ENCODE measurements at places on chromosomes 1 and 21. TPM values are rescaled to one million over a fixed set of nuclear protein-coding genes. Genes with fewer than 3 reads are reported as not detected.

DNA sequence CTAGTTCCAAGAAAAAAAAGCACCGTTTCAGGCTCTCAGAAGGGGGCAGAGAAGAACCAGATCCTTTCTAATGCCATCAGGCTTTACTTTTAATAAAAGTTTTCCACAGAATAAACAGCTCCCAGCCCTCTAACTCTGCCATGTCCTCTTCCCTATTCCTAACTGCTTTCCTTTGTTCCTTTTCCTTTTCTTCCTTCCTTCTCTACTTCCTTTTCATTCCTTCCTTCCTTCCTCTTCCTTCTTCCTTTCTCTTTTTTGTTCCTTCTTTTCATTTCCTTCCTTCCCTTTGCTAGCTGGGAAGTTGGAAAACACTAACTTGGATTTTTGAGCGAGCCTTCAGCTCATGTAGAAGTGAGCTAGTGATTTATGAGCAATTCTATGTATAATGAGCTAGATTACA lies 46.2 kb downstream of the KDM5B start:
- H3K4me1 ChIP-seq: no peaks in the 10 kb centered on the region
- H3K27ac ChIP-seq: no peak overlapping the region
- no peaks in the 10 kb centered on the region for H3K27me3 ChIP-seq
- H3K4me3 ChIP-seq: no peak overlapping the region

DNA sequence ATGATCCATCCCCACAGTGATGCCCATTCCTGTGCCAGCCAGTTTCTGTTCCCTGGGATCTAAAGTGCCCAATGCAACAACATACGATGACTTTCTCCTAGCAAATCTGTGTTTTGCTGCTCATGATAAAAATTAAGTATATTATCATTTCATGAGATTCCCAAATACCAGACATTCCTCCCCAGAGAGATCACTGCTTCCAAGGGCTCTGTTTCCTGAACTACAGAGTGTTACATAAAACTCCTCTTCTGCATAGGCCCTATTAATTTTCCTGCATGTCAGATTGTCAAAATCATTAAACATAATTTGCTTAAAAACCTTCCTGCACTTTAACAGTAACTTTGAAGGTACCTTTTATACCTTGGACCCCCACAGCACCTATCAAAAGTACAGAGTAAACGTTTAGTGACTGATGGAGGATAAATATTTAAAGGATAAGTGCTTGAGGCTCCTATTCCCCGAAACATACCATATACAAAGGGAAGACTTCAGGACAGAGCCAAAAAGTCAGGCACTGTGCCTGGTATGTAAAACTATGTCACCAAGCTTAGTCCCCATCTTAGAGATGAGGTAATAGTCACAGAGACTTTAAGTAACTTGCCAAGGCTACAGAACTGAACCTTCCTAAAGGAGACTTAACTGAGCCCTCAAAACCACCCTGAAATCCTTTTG lies 50.2 kb downstream of the SLC25A24 start:
- H3K4me1 ChIP-seq: no peaks in the 10 kb centered on the region
- no peak overlapping the region for H3K4me3 ChIP-seq
- no peak overlapping the region for H3K27ac ChIP-seq
- H3K36me3 ChIP-seq: no peaks in the 10 kb centered on the region

- H3K27ac ChIP-seq: no peak overlapping the region
- no peak for DNase-seq
- no peaks in the 10 kb centered on the region for H3K4me1 ChIP-seq
- no peak overlapping the region for H3K4me3 ChIP-seq
- H3K36me3 ChIP-seq: no peaks in the 10 kb centered on the region
Measured at GRCh38 chr1:84800090-84801073, 92.6 kb downstream of the LPAR3 start.

DNA sequence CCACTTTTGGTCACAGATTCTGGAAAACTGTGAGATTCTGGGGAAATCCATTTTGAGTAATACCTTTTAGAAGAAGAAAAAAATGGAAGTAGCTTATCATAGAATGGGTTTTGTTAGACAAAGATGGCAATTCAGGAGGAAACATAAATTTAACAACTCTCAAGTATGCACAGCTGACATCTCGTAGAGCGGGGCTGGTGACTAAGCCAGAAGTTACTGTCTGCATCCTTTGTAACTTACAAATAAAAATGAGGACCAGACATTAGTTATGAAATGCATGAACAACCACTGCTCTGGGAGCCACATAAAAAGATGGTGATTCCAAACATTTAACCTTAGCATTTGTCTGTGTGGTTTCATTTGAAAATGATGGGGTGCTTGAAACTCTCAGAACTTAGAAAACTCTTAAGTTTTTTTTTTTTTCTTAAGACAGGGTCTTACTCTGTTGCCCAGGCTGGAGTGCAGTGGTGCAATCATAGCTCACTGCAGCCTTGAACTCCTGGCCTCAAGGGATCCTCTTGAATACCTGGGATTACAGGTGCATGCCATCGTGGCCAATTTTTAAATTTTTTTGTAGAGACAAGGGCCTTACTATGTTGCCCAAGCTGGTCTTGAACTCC lies 49.2 kb upstream of the ATP5PO start:
- no peaks in the 10 kb centered on the region for H3K36me3 ChIP-seq
- no peak overlapping the region for H3K27ac ChIP-seq
- H3K4me3 ChIP-seq: no peak overlapping the region
- DNase-seq: no peak
- peaks cover 17% of the 10 kb centered on the region for H3K4me1 ChIP-seq

The ELOVL1 gene
- total RNA-seq: 21.8 TPM

GRCh38 chr1:94769551-94769950 lies 50.6 kb upstream of the SLC44A3 start:
- no peaks in the 10 kb centered on the region for H3K27me3 ChIP-seq
- no peak overlapping the region for H3K27ac ChIP-seq
- H3K36me3 ChIP-seq: no peaks in the 10 kb centered on the region
- no peak overlapping the region for H3K4me3 ChIP-seq
- no peak for DNase-seq

DNA sequence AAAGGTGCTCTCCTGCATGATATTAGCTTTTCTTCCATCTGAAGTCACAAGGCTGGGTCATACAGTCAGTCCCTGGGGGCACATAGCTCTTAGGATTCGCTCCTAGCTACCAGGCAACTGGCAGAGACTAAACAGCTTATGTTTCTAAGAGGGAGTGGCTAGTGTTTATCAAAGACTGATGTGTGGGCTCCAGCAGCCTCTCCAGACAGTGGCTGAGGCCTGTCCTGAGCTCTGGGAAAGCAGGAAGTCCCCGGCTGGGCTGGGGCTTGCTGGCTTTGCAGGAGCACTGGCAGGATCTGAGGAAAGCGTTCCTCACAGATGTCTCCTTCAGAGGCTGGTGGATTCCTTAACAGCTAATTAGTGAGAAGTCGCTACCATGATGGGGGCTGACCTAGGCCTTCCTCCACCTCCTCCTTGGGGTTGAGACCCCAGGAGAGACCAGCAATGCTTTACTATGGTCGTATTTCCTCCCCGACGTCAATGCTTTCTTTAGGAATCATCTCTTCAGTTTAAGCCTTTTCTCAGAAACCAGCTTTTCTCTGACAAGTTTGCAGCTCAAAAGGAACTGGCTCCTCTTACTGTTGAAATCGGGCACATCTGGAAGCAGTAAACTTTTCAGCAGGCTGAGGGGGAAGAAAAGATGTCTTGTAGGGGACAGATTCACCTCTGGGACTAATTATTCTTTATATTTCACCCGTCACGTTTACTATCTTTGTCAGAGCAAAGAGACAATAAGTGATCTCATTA lies 33.5 kb upstream of the HHAT start:
- H3K27me3 ChIP-seq: no peaks in the 10 kb centered on the region
- H3K36me3 ChIP-seq: no peaks in the 10 kb centered on the region
- H3K27ac ChIP-seq: no peak overlapping the region
- no peak overlapping the region for H3K4me3 ChIP-seq
